Mammary epithelial cell (primary cell): ENCODE measurements at places on chromosomes 1 and 21.

GRCh38 chr1:47495176-47495713, 57.4 kb downstream of the FOXD2 start:
- no peak for DNase-seq

DNA sequence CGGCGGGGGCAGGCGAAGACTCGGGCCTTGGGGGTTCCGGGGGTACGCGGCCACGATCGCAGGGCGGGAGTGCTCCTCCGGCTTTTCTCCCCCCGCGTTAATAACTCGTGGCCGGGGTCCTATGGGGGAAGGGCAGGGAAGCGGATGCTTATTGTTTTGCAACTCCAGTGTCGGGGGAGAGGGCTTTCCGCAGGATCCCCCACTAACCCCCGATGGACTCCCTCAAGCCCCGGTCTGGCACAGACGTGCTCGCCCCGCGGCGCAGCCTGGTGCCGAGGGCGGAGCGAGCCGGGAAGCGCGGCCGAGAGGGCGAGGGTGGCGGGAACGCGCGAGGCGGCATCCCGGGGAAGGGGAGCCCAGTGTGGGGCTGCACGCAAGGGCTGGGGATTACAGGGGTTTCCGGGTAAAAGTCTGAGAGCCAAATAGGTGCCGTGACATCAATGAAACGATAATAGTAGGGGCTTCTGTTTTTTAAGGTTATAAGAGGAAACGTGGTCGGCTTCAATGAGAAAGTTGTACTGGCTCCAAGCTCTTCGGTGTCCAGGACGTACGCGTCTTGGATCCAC, 772 bp downstream of the UCK2 start:
- peak; percentile 39 for DNase-seq

DNA sequence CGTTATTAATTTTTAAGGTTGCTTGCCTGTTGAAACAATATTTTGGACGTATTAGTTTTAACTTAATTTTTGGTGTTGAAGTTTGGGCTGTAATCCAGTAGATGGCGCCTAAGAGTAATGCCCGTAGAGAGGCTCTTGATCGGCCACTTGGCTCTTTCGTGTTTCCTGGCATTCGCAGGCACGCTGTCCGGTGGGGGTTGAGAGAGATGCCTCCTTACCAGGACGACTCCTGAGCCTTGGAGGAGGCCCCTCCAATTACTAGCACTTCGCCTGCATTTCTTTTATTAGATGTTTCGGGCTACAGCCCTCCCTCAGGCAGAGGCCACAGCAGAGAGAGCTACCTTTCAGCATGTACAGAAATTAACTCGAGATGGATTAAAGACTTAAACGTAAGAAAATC, 12.0 kb downstream of the OR2M4 start:
- peak; percentile 27 for DNase-seq

- no peak for DNase-seq
Measured at GRCh38 chr21:15860541-15860940, 130.8 kb downstream of the USP25 start.

GRCh38 chr1:33186936-33187335, 5.1 kb upstream of the TRIM62 start:
- DNase-seq, result no peak

- no peak for DNase-seq
Measured at GRCh38 chr1:235291599-235292091, 36.3 kb downstream of the ARID4B start.

DNA sequence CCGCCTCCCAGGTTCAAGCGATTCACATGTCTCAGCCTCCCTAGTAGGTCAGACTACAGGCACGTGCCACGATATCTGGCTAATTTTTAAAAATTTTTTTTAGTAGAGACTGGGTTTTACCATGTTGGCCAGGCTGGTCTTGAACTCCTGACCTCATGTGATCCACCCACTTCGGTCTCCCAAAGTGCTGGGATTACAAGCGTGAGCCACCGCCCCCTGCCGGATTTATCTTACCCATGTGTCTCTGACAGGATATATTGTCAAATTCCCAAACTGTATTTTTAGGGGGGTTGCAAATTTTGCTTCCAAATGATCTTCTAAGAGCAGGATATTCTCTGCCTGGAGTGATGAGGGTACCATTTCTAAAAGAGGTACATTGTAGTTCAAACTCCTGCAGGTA, 74.3 kb downstream of the KIF26B start:
- DNase-seq, result no peak

GRCh38 chr1:204524986-204525385, 8.8 kb downstream of the MDM4 start:
- peak; percentile 89 for DNase-seq

GRCh38 chr21:32346951-32347350, 45.9 kb downstream of the URB1 start:
- DNase-seq, result no peak

DNA sequence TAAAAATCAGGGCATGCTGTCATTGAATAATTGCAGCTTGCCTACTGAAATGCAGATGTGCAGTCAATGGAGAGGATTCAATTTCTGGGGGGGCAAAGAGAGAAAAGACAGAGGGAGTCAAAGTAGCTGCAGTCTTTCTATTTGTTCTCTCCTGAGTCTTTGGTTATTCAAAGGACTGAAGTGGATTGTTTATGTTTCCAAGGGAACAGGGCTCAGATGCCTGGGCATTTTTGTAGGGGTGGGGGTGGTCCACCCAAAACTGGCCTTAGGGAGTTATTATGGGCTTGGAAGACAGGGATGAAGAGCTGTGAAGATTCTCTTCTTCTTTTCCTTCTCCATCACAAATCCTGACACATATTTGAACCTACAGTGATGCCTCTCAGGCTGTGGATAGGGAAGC, 408.8 kb upstream of the DAB1 start:
- DNase-seq, result no peak

DNA sequence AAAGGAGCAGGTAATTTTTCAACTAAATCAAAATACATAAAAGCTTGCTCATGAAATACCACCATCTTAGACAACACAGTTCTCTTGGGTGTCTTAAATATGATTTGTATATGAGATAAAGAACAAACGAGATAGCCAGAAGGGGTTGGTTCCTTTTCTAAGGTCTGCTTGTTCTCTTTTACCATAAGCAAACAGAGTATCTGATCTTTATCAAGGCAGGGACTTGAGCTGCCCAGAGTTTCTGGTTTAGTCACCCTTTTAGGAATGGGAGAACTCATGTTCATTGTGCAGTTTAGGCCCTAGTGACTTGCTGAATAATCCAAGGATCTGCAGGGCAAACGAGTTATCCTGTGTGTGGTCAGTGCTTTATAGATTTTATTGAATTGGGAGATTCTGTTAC, 3.0 kb upstream of the SUCO start:
- peak; percentile 83 for DNase-seq

DNA sequence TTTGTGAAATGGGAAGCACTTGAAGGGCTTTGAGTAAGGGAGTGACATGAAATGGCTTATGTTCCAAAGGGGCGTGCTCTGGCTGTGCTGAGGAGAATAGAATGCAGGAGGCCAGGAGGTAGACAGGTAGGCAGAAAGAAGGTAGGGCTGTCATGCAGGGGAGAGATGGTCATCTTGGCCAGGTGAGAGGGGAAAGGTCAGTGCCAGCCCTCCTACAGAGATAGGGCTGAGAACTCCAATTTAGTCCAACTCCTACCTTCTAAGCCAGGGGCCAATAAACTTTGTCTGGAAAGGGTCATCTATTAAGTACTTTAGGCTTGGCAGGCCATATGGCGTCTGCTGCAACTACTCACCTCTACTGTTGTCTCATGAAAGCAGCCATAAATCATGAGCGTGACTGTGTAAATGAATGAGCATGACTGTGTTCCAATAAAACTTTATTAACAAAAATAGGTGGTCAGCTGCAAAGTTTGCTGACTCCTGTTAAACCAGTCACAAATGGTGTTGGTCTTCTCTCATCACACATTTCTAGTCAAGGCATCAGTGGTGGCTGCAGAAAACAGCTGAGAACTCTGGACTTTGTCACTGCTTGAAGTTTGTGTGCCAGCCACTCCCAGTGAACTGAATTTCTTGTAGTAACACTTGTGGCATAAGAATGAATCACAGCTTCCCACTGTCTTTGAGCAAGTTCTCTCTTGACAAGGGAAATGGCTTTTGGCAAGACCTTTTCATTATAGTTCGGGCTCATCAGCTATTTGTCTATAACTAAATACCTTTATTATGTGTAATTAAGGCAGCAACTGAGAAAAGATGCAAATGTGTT, 32.0 kb upstream of the CD2 start:
- DNase-seq, result peak; percentile 91

DNA sequence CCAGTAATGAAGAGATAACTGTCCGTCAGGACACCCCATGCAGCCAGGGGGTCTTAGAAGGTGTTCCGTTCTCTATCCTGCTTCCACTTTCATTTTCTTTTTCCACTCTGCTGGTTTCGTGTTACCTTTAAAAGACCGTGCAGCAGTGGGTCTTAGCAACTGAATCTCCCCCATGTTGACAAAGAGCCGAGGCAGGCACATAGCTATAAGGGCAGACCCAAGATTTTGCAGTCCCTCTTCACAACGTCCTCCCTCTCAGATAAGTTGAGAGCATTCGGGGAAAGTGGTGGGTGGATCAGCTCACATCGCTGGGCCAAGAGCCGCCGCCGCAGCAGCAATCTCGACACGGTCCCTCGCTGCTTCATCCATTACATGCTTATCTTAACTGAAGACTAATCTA, 355.5 kb downstream of the LMO4 start:
- DNase-seq, result no peak

DNA sequence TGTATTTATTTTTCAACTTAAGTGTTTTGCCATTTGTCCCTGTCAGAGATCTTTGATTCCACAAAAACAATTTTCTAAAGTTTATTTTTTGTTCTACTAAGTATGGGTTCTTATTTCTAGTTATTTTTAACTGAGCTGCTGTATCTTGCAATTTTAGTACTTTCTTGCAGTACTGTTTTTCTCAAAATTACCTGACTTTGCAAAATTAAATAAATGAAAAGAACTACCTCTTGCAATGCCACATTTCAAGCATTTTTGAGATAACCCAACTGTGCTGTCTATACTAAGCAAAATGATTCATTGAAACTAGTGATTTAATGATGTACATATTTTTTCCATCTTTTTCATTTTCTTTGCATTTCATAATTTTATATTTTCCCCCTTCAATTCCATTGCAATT, 71.5 kb upstream of the ADGRL2 start:
- no peak for DNase-seq
